ENCODE measurements at places on chromosomes 6 and 20.

DNA sequence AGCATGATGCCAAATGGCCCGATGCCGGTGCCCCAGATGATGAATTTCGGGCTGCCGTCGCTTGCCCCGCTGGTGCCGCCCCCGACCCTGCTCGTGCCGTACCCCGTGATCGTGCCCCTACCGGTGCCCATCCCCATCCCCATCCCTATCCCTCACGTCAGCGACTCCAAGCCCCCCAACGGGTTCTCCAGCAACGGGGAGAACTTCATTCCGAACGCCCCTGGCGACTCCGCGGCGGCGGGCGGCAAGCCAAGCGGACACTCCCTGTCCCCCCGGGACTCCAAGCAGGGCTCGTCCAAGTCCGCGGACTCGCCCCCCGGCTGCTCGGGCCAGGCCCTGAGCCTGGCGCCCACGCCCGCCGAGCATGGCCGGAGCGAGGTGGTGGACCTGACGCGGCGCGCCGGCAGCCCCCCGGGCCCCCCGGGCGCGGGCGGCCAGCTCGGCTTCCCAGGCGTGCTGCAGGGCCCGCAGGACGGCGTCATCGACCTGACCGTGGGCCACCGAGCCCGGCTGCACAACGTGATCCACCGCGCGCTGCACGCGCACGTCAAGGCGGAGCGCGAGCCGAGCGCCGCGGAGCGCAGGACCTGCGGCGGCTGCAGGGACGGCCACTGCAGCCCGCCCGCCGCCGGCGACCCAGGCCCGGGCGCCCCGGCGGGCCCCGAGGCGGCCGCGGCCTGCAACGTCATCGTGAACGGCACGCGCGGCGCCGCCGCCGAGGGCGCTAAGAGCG is 144.6 kb downstream of the SOBP start:
- DNase-seq = no peak

- no peak for DNase-seq
Measured at GRCh38 chr20:6231556-6231955, 108.7 kb upstream of the FERMT1 start.

- DNase-seq = no peak
Measured at GRCh38 chr6:52598123-52598823, 21.4 kb upstream of the TRAM2 start.

DNA sequence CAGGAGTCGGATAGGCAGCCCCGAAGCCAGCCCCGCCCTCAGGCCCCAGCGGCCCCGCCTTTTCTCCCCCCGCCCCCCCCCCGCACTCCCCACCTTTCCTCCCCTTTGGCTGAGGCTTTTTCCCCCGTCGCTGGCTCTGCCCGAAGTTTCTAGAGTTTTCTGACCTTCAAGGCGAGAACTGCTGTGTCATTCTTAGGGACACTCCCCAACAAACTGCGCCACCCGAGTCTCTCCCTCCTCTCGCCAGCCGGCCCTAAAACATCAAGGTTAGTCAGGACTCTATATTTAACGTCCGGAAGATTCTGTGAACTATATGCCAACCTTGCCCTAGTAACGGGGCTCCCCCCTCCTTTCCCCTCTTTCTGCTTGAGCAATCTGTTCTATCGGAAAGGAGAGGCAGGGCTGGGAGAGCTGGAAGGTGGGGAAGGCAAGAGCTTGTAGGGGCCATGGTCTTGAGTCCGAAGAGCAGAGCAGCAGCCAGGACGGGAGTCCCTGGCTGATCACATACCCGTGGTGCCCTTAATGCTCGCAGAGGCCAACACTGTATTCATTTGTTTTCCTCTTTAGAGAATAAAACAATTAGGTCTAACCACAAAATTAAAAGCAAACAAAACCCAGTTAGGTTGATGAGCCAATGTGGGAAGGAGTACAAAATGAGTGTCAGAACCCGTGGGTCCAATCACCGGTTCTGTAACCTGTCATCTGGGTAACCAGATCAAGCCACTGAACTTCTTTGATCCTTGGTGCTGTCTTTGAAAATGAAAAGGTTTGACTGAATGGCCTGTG is 5.3 kb upstream of the HSPA1B start:
- peak; percentile 48 for DNase-seq

DNA sequence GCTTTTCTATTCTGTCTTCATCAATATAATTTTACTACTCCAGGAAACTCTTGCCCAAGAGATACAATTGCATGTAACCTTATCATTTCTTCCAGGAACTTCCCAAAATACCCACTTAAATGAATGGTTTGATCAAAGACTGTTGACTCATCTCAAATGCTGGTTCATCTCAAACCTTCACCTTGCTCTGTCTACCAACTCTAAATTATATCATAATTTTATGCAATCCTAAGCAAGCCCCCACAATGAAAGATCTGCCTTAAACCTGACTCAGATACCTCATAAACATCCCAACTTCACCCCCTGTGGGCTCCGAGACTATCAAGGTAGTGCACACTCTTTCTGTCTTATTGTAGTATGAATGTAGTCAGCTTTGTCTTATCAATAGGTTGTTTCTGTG is 65.5 kb upstream of the GCM1 start:
- DNase-seq = no peak

- DNase-seq = no peak
Measured at GRCh38 chr20:38725148-38725901, 1.0 kb downstream of the SLC32A1 start.

- DNase-seq = no peak
Measured at GRCh38 chr6:37393381-37393929, 39.6 kb upstream of the CMTR1 start.

DNA sequence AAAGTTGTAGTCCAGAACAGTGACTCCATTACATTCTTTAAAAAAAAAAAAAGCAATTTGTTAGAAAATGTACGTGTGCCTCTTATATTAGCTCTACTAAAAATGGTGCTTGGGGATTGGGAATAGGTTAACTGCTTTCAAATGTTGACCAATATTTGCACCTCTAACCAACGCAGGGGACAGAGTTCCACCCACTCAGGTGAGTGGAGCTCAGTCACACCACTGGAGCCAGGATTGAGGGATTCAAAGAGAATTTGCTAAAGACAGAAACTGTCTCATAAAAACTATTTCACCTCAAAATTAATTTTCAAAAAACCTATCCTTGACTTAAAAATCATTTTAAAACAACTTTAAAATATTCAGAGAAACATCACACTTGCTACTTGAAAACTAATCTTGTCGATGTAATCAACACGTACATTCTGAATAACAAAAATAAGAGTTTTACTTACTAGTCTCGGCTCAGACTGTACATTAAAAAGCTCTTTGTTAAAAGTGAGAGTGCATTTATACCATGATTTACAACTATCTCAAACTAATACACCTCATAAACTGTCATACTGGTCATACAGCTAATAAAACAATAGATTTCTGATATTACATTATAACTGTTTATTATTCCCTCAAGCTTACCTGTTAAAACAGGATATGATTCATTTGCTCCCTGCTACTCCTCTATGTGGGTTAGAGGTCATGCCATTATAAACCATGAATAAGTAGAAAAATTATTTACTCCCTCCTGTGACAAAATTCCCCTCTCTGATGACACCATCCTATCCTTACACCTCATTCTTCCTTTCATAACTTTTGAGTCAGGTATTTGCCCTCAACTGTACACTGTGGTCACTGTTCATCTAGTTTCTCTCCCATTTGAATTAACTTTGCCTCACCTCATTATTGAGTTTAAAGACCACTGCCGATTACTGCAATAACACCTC is 88.6 kb downstream of the PDE10A start:
- no peak for DNase-seq

DNA sequence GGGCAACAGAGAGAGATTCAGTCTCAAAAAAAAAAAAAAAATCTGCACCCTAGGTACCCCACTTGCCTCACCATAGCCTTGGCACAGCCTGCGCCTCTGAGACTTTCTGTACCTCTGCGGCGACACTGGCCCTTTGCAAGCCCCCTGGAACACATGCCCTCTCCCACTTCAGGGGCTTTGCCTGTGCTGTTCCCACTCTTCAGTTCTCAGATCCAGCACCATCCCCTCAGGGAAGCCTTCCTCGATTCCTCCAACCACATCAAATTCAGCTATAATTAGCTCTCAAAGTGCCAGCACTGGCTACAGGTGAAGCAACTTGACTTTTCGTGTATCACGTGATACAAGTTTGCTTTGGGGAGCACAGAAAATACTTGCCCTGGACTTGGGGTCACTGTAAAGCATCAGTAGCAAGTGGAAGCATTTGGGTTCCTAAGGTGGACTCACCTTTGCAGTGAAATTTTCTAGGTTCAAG is 2.1 kb upstream of the UBE2V1 start:
- DNase-seq = no peak

- no peak for DNase-seq
Measured at GRCh38 chr20:14295238-14295637, 42.2 kb downstream of the FLRT3 start.

DNA sequence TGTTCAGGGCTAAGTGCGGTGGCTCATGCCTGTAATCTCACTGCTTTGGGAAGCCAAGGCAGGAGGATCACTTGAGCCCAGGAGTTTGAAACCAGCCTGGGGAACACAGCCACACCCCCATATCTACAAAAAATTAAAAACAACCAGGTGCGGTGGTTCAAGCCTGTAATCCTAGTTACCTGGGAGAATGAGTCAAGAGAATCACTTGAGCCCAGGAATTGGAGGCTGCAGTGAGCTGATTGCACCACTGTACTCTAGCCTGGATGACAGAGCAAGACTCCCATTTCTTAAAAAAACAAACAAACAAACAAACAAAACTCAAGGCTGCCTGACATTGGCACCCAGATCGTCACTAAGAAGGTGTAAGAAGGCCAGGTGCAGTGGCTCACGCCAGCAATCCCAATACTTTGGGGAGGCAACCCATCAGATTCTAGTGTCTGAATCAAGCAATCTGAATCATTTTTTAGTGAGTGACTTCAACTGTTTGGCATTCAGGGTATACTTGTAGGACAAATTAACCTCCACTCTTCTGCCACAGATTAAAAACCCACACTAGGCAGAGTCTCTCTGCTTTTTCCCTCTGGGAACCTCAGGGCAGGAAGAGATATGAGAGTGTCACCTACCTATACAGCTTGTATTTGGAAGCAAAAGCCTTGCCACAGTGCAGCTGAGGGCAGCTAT is 6.1 kb downstream of the PLAGL2 start:
- DNase-seq = no peak

- DNase-seq = no peak
Measured at GRCh38 chr6:14278446-14278845, 160.9 kb downstream of the CD83 start.

GRCh38 chr20:35700625-35701148 is 1.5 kb downstream of the ROMO1 start:
- DNase-seq = no peak

DNA sequence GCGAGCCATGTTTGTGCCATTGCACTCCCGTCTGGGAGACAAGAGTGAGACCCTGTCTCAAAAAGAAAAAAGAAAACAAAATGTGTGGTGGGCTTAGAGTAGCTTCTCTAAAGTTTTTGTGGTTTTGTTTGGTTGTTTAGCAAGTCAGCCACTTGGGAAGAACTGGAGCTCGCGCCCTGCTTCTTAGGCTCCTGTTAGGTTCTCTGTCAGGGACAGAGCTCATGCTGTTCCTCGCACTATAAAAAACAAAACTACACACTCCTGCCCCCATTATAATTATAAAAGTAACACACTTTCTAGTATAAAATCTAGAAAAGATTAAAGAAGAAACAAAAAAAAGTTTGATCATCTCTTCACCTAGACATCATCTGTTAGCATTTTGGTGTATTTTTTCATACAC is 33.0 kb downstream of the GMPR start:
- no peak for DNase-seq

GRCh38 chr6:71537717-71538116 is 249.1 kb downstream of the OGFRL1 start:
- peak; percentile 32 for DNase-seq

GRCh38 chr6:108156180-108156937 is 9.5 kb upstream of the NR2E1 start:
- no peak for DNase-seq

- DNase-seq = no peak
Measured at GRCh38 chr6:153028286-153028685, 25.8 kb upstream of the MTRF1L start.

GRCh38 chr20:23028392-23028791 is 6.7 kb upstream of the SSTR4 start:
- DNase-seq = no peak

GRCh38 chr20:5215672-5216304 is 89.0 kb downstream of the CDS2 start:
- DNase-seq = no peak

- DNase-seq = no peak
Measured at GRCh38 chr6:105301072-105301503, 101.8 kb downstream of the PREP start.

GRCh38 chr6:106053484-106054205 is 32.5 kb upstream of the PRDM1 start:
- no peak for DNase-seq

- no peak for DNase-seq
Measured at GRCh38 chr6:94683409-94683808, 893.9 kb upstream of the MANEA start.

GRCh38 chr20:25484224-25484846 is 76.9 kb downstream of the GINS1 start:
- DNase-seq = no peak

- DNase-seq = no peak
Measured at GRCh38 chr6:128491610-128492206, 28.7 kb downstream of the PTPRK start.

GRCh38 chr20:53739799-53740785 is 146.5 kb upstream of the ZNF217 start:
- no peak for DNase-seq

DNA sequence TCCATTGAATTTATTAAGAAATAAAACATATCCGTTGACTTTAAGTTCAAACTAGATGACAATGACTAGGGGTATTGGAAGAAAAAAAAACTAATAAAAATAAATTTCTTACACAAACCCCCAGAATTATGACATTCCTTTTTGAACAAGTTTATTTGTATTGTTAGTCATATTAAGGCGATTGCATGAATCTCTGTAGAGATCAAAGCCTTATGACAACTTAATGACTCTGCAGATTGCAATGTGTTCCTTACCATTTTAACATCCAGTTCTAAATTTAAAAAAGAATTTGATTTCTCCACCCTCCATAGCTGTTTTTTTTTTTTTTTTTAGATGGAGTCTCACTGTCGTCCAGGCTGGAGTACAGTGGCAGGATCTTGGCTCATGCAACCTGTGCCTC is 189.8 kb upstream of the CEP162 start:
- DNase-seq = peak; percentile 63

DNA sequence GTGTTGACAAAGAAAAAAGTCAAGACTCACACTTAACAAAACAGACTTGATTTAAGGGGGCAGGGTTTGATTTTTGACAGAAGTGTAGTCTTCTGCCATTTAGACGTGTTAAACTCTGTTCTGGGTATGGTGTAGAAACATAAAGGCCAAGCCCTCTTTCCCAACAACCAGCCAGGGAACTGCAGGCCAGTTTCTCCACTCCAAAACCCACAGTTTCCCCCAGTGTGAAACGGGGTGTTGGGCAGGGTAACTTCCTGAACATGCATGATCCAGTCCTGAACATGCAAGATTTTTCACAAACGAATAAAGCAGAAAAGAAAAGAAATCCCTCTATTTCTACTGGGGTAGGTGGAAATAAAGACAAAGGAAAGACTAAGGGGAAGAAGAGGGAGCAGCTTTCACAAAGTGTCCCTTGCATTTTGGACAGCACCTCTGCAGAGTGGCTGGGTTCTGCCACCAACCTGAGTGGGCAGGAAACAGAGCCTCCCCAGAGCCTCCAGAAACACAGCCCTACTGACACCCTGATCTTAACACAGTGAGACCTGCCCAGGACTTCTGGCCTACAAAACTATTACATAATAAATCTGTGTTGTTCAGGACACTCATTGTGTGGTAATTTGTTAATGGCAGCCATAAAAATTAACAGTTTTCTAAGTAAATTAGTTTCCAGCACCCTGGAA is 7.5 kb downstream of the APMAP start:
- DNase-seq = no peak

- no peak for DNase-seq
Measured at GRCh38 chr6:111871207-111871606, 2.0 kb downstream of the FYN start.

Measured in AG09309 (cell line).